ENCODE measurements at places on chromosomes 12 and 14. TPM values are rescaled to one million over a fixed set of nuclear protein-coding genes. Genes with fewer than 3 reads are reported as not detected.

TGM1 gene
- total RNA-seq = 9.6 TPM

GPR137C gene
- 2.0 TPM for total RNA-seq

CABP1 gene
- total RNA-seq = 0.38 TPM

TAS2R42 gene
- total RNA-seq = not detected

SIRT4 gene
- 2.3 TPM for total RNA-seq

BCL2L14 gene
- 1.7 TPM for total RNA-seq

DNA sequence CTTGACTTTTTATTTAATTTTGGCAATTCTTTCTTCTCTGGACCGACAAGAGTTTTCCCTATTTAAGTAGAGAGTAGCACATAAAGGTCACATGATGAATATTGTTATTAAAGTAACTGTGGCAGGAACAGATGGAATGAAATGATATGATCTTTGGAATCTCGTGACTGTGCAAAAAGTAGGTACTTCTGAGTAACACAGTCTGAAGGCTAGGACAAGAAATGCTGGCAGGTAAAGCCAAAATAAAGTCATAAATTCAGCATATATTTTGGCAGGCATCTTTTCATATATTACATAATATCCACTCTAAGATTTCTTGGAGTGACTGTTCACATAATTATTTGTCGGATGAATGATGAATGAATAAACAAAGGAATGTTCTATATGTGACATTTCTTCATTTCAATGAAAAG is 121.4 kb downstream of the EFCAB11 start:
- no peak for DNase-seq

DNA sequence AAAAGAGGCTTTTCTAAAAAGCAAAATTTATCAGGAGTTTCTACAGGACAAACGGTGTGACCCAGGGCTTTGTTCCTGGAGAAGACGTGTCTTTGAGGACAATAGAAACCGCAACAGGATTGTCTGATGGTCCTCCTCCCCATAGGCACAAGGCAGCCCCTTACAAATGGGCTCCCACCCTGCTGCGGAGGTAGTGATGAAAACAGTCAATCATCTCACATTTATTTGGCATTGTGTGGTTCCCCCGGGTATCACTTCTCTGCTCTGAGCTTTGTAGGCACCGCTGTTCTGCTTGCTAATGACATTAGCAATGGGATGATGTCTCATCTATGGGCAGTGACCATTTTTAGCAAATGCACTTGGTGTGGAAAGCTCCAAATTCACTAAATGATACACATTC is 155.5 kb upstream of the TMPO start:
- DNase-seq = no peak

- no peak for DNase-seq
Measured at GRCh38 chr12:104473374-104473983, 16.7 kb downstream of the CHST11 start.

DNA sequence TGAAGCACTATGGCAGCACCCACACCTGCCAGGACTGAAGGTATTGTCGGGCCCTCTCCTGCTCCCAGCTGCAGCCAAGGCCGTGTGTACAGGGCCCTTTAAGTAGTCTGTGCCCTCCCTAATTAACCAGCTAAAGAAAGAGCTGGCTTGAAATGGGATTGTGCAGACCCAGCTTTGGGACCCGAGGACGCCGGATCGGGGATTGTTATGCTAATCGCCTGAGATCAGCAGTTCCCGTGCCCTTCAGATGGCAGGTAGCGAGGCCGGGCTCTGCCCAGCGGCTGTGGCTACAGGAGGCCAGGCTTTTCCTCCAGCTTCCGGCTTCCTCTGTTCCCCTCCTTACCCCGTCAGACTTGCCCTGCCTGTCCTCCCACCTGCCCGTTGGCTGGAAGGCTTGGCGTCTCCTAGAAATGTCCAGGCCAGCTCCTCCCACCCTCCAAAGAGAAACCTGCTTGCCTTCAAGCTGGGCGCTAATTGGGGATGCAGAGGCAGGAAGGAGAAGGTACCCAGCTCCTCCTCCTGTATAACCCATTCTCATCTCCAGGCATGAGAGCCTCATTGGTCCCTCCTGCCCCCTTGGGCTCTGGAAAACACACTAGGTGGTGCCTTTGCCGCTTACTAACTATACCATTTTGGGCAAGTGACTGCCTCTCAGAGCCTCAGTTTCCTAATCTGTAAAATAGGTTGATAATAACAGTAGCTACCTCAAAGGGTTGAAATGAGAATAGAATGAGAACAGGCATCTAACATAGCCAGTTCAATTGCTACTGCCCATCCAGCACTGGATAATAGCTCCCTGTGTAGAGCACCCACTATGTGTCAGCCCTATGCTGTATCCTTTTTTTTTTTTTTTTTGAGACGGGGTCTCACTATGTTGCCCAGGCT is 25.8 kb upstream of the MSI1 start:
- DNase-seq = peak; percentile 83

- no peak for DNase-seq
Measured at GRCh38 chr12:56775638-56776037, 12.5 kb downstream of the HSD17B6 start.

DNA sequence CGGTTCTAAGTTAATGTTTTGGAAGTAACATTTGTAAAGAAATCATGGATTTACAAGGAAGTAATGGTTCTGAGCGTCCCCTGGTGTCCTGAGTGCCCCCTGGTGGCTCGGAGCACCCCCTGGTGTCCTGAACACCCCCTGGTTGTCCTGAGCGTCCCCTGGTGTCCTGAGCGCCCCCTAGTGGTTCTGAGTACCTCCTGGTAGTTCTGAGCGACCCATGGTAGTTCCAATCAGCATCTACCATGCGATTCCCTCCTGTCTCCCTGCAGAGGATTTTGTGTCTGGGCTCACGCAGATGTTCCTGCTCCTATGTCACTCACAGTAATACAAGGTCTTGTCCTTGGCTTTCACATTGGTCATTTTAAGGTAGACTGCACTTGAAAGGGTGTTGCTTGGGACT is 1352.9 kb downstream of the TMEM121 start:
- no peak for DNase-seq

DNA sequence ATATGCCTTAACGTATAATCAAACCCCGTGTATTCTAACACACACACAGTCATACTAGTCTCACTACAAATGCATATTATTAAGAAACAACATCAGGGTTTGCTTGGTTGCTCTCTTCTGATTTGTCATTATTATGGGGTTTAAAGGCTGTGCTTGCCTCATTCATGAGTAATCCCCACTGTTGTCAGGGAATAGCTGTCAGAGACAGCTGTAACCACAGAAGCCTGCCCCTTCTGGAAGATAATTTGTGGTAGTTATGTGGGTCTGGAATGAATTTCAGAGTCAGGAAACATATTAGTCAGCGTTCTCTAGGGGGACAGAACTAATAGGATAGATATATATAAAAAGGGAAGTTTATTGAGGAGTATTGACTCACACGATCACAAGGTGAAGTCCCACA is 456.9 kb upstream of the TMEM132C start:
- no peak for DNase-seq

- no peak for DNase-seq
Measured at GRCh38 chr12:80702889-80703805, 4.3 kb upstream of the MYF6 start.

DNA sequence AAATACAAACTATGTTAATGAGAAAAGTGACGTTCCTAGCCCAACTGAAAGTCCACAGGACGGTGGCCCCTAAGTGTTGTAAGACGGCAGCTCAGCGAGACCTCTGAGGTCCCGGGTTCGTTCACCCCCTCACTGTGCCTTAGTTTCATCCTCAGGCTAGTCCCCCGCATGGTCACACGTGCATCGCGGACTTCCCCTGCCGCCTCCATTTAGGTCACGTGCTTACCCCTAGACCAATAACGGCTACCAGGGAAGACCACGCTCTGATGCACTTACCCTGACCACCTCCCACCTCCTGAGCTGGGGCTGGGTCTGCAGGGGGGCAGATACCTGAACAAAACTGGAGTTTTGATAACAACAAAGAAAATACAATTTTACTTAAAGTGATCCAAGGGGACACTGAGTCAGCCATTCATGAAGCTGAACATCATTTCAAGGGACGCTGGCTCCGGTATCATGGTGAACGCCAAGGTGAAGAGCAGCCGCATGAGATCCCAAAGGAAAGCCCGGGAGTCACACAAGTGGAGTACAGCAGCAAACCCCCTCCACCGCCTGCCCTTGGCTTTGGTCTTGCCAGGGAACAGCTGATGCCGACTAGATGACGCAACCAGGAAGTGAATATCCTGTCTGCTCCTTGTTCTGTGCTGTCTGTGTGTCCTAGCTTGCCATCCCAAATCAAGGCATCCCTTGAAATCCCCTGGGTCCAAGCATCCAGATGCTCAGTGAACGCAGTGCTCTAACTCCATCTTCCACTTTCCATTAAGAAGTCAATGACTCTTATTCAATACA is 274.1 kb downstream of the PCNX1 start:
- DNase-seq = no peak

GRCh38 chr12:112822056-112822455 is 30.5 kb downstream of the RPH3A start:
- no peak for DNase-seq

DNA sequence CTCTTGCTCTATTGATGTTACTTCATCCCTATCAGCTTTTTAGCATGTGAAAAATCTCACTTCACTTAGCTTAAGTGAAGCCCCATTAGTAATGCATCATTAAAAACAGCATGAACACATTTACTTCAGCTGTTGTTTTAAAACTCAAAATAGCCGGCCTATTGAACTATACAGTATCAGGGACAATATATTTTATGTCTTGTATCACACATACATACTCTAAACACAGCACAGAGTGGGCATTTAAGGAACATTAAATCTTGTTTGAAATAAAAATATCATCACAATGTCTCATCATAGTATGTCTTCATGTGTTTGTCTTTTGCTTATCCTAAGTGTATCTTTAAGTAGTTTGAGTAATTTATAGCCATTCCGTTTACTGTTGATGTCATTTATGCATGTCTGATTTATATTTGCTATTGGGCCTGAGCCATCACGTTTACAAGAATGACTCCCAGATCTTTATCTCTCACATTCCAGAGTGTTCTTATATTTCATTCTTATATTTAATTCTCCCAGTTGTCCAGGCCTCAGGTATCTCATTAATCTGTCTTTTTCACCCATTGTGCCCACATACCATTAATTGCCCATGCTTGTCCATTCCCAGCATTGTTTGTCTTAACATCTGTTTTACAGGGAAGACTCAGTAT is 57.5 kb downstream of the ARHGAP5 start:
- no peak for DNase-seq

DNA sequence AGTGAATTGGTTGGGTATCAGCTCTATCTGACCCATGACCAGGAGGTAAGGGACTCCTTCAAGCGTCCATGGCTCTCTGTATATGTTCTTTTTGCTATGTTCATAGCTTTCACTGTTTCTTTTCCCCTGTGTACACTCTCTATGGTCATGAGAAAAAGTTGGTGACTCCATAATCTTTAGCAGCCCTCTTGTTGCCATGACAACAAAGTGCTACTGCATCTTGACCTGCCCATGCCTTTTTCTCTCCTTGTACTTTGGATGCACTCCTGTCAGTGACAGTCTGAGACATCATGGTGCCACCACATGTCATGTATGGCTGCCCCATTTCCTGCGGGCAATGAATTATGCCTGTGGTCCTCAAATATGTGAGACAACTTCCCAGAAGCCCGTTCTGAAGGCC is 280.2 kb downstream of the TMEM121 start:
- DNase-seq = no peak

DNA sequence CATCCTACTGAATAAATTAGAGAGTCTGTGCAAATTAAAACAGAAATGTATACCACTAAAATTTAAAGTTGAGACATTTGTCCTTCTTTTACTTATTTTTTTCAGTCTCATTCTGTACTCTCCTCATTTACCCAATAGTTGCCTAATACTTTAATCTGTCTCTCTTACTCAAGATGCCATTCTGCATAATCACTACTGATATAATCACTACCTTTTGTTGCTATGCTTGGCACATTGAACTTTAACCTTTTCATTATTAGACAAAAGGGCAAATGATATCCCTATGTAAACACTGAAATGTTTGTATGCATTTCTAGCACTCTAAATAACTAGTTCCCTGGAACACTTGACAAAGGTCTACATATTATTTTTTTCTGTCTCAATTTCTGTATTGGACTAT is 1108.3 kb upstream of the FLRT2 start:
- no peak for DNase-seq

- no peak for DNase-seq
Measured at GRCh38 chr14:80942191-80942600, 658 bp upstream of the CEP128 start.

DNA sequence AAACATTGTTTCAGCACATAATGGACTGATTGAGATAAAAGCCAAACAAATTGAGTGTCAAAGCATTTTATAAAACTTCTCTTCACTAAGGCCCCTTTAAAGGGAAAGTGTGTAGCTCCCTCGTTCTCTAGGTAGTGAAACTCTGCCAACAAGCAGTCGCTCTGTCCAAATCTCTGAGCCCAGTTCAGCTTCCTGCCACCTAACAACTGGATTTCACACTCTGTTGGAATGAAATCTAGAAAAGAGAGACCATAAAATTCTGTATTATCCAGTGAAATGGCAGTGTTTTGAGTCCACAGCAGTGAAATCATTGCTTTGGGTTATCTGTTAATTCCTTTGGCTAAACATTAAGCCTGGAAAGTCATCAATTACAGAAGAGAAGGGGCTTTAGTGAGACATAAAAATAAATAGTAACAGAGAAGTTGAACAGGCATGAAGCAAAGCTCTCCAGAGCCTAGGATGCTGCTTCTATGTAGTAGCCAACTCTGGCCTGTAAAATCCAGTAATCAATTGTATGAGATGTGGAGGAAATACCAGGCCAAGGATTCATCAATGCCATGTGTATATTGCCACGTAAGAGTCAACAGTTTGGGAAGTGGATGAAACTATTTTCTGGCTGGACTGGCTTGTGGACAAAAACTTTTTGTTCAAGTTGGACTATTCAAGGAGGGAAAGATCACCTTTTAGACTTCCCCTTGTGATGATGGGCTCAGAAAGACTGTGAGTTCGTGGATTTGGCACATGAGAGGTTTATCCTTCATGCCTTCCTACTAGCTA is 122.5 kb downstream of the WIF1 start:
- DNase-seq = no peak

DNA sequence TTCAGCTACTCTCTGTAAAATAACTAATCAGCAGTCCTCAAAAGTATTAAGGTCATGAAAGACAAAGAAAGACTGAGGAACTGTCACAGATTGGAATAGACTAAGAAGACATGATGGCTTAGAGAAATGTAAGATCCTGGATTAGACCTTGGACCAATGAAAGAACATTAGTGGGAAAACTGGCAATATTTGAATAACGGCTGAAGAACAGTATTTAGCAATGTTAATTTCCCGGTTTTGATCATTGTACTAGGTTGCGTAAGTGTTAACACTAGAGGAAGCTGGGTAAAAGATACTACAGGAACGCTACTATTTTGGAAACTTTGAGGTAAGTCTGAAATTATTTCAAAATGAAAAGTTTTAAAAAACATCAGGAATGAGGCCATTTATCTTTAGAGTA is 98.8 kb upstream of the RESF1 start:
- no peak for DNase-seq

DNA sequence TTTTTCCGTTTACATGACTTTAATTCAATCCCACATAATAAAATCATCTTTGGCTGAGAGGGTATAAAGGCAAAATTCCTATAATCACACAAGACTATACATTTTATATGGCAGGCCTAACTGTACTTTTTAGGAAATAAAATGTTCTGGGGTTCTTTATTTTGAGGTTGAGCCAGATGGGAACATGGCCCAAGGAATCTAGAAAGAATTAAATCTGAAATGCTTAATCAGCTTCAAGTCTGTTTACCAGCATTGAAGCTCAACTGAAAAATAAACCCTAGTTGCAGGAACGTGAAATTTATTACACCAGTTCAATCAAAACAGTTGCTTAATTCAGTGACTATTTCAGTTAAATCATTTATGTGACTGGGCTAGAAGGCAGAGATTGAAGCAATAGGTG is 191.0 kb upstream of the BTG1 start:
- peak; percentile 40 for DNase-seq

Data from left lung (tissue), 14 donors.